ENCODE measurements at places on chromosomes 13 and 19.

GRCh38 chr19:23481043-23481442 is 85.8 kb upstream of the ZNF91 start:
- no peak for DNase-seq

GRCh38 chr19:55638864-55639359 is 1.9 kb upstream of the ZNF580 start:
- no peak for DNase-seq

GRCh38 chr13:112069061-112069844 is 2.3 kb downstream of the SOX1 start:
- DNase-seq, result no peak

- no peak for DNase-seq
These were observed 50.3 kb upstream of the GPI start for GRCh38 chr19:34314437-34315313.

DNA sequence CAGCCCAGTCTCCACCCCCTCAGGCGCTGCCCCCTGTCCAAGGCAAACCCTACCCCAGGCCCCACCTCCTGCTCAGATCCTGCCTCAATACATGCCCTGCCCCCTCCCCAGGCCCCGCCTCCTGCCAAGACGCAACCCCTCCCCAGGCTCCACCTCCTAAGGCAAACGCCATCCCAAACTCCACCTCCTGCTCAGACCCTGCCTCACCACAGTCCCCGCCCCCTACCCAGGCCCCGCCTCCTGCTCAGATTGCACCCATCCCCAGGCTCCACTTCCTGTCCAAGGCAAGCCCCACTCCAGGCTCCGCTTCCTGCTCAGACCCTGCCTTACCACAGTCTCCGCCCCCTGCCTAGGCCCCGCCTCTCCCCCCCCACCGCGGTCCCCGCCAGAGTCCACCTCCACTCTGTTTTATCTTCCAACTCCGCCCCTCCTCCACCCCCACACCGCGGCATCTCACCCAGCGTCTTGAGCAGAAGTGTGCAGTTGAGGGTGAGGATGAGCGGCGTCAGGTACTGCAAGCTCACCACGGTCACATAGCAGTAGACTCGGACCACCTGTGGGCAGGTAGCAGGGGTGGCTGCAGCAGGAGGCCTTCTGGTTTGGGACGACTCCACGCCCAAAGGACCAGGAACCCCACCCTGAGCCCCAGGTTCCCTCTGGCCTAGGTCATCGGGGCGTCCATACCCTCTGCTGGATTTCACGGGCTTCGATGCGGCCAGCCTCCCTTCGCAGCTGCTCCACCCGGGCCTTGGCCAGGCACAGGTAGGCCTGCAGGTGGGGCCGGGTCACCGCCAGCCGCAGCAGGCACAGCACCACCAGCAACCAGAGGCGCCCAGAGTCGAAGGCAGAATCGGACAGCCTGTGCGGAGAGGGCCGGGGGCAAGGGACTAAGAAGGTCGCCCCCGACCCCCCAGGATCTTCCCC is 17.7 kb downstream of the TMEM161A start:
- no peak for DNase-seq

- peak; percentile 43 for DNase-seq
These were observed 20.6 kb upstream of the USP29 start for GRCh38 chr19:57099199-57099661.

DNA sequence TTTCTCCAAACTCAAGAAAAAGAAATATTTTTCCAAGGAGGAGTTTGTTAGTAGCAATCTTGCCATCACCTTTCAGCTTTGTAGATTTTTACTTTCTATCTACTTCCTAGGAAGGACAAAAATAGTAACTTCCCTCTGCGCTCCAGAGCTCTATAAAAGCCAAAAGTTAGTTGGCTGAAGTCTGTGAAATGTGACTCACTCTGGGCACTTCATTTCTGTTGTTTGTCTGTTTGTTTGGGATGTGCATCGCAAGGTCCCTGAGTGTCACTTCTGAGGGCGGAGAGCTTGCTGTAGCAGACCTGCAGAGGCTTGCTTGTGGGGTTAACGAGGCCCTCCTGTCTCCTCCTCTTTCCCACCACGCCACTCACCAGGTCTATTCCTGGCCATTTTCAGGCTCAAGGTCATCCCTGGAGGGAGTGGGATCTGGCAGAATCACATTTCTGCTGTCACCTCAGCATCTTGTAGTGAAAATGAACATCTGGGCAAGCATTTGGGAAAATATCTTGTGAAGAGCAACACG is 307.6 kb downstream of the GPC6 start:
- DNase-seq, result no peak

DNA sequence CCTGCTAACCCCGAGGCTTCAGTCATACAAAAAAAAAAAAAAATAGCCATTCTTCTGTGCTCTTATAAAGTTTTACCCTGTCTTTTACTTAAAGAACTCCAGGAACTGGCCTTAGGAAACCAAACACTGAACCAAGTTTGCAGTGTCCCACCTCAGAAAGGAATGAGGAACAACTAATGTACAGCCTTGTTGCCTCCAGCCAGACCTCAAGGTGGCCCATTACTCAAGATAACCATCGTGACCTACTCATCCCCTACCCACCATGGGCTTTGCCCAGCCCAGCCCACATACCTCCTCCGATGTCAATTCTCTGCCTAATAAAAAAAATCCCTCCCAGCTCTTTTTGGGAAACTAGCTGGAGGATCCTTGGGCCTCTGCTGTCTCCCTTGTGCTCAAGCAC is 133.2 kb downstream of the STARD13 start:
- DNase-seq, result no peak
